ENCODE measurements at places on chromosomes 7 and 10.

- DNase-seq: no peak
Measured at GRCh38 chr7:130648580-130648979, 20.0 kb downstream of the COPG2 start.

DNA sequence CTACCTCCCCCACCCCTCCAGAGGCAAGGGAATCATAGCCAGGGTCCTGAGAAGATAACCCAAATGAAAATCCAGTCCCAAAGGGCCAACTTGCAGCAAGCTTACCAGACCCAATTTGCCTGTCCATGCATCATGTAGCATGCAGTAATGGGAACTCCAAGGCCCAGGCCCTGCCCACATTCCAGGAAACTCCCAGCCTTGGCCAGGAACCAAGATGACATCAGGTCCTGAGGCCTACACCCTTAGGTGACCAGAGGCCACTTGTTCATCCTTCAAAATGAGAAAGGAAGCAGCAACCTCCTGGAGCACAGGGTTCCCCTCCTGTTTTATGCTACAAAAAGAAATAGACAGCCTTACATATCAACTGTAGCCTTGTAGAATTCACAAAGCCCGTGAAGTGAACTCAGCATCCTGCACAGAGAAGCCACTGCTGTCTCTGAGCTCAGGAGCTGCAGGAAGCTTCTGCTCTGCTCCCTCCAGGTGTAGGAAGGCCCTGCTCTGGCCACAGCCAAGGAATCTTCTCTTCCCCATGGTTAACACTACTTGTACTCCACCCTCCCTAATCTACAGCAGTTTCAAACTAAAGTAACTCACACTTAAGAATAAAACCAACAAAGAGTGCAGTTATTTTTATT is 30.3 kb upstream of the GRB10 start:
- DNase-seq: no peak

DNA sequence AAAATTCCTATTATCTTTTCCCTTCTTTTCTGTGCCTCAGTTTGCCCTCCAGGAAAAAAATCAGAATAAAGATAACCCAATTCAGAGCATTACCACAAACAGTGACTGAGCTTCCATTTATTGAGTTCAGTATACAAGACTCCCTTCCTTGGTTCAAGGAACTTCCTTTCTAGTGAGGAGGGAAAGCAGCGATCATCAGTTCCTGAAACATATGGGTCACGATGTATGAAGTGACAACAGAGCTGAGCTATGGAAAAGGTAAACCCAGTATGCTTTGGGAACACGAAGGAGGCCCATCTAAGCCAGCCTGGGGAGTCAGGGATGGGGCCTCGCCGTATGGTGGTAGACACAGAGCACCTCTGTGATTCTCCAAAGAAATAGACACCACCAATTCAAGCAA is 15.8 kb downstream of the C10orf71 start:
- DNase-seq: no peak

DNA sequence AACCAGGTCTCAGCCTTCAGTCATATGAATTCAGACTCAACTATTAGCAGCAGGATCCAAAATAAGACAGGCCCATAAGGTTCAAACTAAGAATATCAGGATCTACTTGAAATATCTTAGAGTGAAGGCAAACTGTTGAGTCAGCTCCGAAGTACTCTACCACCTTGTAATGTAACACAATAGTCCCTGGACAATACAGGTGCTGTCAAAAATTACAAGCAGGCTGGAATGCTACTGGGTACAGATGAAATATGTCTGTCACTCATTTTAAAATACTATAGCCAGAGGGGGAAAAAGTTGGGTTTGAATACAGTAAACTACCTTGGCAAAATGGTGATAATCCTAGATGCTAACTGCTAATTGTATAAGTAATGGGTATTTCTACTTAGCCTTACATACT is 6.8 kb downstream of the PAXIP1 start:
- DNase-seq: no peak

DNA sequence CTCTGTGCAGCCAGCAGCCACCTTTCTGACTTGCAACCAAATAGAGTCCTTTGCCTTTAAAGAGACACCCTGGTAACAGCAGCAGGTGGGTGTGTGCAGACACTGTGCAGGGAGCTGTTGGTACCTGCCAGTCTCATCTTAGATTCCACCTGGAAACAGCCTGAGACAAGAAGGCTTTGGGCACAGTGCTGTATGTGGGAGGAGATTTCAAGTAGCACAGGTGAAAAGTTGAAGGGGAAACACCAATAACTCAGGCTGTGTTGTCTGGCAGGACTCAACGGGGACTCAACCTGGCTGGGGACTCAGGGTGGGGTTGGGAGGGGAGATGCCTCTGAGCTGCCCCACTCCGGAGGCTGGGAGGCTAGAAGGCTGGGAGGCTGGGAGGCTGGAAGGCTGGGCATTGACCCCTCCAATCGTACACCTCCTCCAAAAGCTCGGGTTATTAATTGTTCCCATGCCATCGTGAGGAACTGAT is 6.7 kb downstream of the CPXM2 start:
- no peak for DNase-seq
